ENCODE measurements at places on chromosomes 6 and 20.

- DNase-seq = no peak
Measured at GRCh38 chr20:43726811-43727338, at the start of gene GTSF1L. GTSF1L (minus strand) TSS chr20:43727002; CDS start chr20:43726694, 308 bp downstream.

DNA sequence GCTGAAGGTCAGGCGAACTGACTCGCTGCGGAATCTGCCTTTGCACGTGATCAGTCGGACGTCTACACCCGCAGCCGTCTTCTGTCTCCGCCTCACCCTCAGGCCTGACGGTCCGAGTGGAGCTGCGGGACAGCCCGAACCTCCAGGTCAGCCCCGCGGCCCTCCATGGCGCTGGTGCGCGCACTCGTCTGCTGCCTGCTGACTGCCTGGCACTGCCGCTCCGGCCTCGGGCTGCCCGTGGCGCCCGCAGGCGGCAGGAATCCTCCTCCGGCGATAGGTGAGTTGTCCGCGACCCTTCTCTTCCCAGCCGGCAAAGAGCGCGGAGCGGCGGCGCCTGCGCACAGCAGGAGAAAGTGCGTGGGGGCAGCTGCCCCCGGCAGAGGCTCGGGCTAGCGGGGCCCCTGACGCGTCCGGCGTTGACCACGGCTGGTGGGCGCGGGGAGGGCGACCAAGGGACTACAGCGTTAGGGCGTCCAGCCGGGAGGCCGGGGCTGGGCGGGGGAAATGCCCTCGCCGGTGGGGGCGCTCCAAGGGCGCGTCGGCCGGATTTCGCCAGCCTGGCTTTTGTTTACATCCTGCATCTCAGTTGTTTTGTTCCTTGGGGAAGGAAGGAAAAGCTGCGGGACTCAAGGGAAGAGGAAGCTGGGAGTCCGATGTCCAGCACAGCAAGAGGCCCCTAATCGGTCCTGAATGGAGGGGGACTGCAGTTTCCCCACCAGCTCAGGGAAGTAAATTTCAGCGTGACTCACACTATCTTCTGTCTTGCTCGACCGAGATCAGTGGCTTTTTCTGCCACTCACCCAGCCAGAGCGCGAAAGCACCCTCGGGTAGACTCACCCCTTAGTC, at the start of gene SMPDL3A:
Gene SMPDL3A, plus strand, starts transcription at position 77 of the 846 bp plus-strand sequence. Its CDS starts 89 bp downstream, at position 166.
- no peak for DNase-seq

- DNase-seq = no peak
Measured at GRCh38 chr20:60244373-60245146, 286.3 kb downstream of the CDH26 start.

- peak; percentile 36 for DNase-seq
Measured at GRCh38 chr6:116370760-116371119, at the start of gene DSE. DSE (plus strand) TSS chr6:116370947; CDS start chr6:116399251, 28,304 bp downstream.

- DNase-seq = no peak
Measured at GRCh38 chr6:148175550-148176188, 167.0 kb upstream of the SASH1 start.

DNA sequence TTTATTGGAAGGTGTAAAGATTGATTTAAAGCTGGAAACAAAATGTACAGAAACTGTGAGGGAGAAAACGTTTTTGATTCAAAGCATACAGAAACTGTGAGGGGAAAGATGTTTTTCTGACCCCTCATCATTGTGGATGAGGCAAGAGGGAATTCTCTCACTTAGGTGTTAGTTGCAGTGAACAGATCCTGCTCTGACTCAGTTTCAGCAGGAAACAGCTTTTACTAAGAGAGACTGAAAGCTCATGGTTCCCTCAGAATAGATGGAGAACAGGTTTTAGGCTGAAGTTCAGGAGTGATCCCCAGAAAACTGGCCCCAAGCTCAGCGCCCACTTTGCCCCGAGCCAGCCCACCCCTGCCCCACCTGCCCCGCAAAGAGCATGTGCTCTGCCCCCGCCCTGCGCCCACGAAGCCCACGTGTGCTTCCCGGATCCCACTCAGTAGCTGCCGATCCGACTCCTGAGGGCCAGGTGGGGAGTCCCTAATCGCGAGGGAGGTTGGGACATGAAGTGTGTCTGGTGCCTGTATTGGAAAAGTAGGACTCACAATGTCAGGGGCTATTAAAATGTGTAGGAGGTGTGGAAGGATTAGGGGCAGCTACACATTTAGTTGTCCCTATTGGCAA, 41.2 kb downstream of the DUSP22 start:
- DNase-seq = no peak

DNA sequence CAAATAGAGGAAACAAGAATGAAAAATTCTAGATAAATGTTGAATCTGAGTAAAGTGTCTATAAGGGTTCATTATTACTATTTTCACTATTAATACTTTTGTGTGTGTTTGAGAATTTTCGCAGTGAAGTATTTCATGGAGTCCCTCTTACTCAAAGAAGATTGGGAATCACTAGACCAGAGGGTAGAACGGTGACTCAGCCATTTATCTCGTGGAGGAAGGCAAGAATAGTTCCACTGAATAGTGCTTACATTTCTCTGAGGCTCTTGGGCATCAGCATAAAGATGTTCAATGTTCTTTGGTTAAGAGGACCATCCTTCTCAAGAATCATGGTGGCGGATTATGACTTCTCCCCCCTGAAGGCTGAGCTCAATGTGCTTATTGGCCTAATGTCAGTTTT, 376.7 kb upstream of the ARID1B start:
- no peak for DNase-seq
